Endothelial cell (in vitro differentiated cells): ENCODE measurements at places on chromosomes 12 and 14.

DNA sequence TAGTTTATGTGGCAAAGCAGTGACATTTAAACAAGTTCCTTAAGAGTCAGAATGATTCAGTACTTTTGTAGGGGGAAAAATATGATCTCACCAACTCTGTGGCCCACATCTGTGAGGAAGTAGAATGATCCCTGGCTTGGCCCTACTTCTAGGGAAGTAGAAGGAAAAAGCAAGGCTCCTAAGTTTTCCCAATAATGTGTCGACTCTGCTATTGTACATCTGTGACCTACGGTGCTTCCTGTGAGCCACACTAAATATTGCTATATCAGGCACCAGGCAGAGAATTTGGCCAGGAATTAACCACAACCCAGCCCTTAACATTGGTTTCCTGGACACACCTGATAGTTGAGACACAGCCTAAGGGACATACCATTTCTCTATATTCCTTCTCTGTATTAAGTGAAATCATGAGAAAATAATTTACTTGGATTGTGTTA is 9.3 kb upstream of the NID2 start:
- no peak for DNase-seq

- DNase-seq = peak; percentile 56
Measured at GRCh38 chr12:54159140-54159539, 29.6 kb downstream of the SMUG1 start.

DNA sequence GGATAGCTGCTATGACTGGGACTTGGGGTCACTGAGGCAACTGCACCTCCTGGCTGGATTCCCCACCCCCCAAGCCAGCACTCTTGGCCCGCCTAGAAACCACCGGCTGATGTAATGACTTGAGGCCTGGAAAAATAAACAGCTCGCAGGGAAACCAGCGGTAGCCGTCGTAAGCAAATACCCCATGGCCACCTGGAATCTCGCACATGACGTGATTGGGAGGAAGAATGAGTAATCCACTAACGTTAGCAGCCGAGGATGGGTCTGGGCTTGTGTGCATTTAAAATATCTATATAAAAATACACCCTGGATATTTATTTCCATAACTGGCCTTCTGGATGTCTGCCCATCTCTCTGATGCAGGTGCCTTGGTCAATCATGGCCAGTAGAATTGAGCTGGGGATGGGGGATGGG is 120.1 kb downstream of the SMOC1 start:
- no peak for DNase-seq

DNA sequence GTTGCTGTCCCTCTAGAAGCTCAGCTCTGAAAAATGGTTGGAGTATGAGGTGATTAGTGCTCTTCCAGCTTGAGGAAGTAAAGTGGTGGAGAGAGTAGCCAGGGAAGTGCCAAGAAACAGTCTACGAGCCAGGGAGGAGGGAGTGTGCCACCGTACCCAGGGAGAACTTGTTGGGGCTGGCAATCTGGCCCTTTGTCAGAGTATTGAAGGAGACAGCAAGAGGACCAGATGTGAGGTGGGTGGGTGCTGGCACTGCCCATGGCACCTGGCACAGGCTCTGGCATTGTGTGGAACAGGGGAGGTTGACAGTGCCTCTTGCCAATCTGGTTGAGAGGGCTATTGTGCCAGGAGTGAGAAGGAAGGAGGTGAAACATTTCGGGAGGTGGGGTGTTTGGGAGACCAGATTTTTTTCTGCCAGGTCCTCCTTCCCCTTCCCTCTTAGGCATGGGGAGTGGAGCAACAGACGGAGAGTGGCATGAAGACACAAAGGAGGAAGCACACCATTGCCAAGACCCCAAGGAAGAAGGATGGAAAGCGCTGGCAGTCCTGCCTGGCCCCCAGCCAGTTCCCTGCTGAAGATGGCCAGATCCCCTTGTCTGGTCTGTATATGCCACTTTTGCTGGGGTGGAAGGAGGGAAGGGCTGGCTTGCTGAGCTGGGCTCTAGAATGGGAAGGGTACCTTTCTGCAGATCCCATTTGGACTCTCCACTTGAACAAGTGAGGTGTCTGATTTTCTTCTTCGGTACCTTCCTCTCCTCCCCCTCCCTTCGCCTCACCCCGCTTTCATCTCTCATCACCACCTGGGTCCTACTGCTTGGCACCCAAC is 37.5 kb downstream of the ZFHX2 start:
- no peak for DNase-seq
